Natural killer cell treated with Interleukin-12 subunit alpha and Interleukin-12 subunit beta and Interleukin-15 and Interleukin-18, amount 100 ng/mL, for 72 hours (primary cell): ENCODE measurements at places on chromosomes 12 and 14. TPM values are rescaled to one million over a fixed set of nuclear protein-coding genes. Genes with fewer than 3 reads are reported as not detected.

- DNase-seq = no peak
These were observed 268.2 kb upstream of the DAAM1 start for GRCh38 chr14:58920230-58920629.

GRCh38 chr12:105616971-105617540 lies 286.6 kb downstream of the C12orf75 start:
- no peak for DNase-seq

GRCh38 chr12:13097491-13098011 lies 5.9 kb downstream of the GSG1 start:
- no peak for DNase-seq

GRCh38 chr14:34671716-34672115 lies 41.8 kb upstream of the SNX6 start:
- no peak for DNase-seq

Gene OAS2
- total RNA-seq = 59.2 TPM

GRCh38 chr12:92543840-92544239 lies 158.9 kb upstream of the PLEKHG7 start:
- DNase-seq = no peak

DNA sequence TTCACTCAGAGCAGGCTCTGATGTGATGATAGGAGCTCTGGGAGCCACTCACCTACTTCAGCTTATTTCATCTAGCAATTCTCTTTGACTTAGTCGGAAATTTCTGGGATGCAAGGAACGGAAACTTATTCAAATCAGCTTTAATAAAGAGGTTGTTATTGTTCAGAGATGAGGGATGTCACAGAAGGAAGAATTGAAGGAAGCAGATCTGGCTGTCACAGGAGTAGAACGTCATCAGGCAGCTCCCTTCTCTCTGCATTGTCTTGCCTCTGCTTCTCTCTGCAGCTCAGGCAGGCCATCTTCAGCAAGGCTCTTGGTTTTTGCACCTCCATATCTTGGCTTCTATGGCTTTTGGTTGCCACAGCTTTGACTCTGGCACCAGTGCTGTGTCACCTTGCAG lies 7.6 kb upstream of the TMEM30B start:
- DNase-seq = no peak

Gene ABCD2
- 3.1 TPM for total RNA-seq

Gene CISTR
- not detected for total RNA-seq
